ENCODE measurements at places on chromosomes 13 and 19.
A peak's percentile ranks its signal among the peaks of the same experiment; 100 is the strongest.

DNA sequence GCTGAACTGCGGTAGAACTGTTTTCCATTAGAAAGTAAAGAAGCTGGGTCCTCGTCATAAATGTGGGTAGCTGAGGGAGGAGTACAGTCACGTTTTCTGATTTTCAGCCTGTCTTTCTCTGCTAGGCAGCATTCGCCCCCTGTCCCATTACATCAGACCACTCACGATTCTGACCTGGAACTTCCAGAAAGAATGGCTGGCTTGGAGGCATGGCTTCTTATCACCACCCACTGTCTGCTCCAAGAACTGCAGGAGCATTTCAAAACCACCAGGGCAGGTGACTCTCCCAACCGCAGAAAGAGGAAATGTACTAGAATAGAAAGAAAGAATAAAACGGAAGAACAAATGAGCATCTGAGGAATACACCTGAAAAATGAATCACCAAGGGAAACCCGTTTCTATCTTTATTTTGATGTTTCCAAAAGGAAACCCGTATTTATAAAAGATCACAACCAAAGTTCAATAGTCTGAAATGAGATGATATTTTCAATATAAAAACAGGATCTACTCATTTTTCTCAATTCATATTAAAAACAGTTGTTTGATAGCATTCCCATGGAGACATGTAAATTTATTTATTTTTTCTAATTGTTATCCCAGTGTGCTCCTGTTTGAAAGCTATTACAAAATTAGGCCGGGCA is 22.1 kb upstream of the POMP start:
- DNase-seq, result peak; percentile 63

DNA sequence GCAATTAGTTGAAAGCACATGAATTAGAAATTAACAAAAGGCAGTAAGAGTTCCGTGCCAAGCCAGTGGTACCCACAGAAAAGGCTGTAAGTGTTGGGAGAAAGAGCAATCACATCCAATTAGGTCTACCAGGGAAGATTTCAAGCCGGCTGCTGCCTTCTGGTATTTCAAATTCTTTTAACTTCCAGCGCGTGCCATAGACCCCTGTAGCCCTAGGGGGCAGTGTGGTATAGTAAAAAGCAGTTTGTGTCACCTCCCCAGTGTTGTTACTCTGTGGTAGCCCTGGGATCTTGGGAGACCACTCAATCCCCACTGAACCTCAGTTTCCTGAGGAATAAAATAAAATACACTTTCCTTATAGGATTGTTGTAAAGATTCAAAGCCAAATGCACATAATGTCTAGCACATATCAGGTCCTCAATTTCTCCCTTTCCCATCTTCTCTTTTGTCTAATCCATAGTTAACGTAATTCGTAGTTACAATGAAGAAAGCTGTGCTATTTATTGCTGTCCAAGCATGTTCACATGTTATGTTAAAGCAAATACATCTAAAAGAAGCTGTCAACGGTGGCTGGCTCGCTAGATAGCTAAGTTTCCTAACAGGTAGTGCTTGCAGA is 230.2 kb downstream of the TDRD3 start:
- peak; percentile 9 for DNase-seq

DNA sequence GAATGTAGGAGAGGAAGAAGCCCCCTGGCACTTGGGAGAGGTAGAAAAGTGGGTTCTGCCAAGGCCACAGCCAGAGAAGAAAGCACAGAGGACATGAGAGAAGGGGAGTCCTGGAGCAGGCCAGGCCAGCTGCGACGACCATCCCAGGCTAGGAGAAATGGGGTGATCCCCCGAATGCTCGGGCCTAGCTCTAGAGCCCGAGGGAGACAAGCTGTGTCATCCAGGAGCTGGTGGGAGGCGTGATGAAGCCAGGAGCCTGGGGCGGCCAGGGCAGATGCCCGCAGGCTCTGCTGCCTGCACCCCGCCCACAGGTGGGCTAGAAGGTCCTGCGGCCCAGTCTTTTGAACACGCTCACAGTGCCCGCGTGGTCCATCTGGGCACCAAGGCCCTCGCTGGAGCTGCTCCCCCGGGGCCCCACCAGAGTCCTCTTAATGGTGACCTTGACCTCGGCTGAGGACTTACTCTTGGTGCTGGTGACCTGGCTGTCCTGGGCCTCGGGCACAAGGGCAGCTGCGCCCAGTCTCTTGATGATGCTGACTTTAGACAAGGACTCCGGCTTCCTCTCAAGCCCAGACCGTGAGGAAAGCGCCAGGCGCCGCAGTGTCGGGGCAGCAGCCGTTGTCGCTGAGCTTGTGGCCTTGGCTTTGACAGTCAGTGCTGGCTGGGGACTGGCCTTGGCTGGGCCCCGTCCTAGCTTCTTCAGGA is 26.5 kb downstream of the C19orf47 start:
- no peak for DNase-seq

GRCh38 chr13:106003651-106004050 is 531.8 kb downstream of the EFNB2 start:
- DNase-seq, result no peak

DNA sequence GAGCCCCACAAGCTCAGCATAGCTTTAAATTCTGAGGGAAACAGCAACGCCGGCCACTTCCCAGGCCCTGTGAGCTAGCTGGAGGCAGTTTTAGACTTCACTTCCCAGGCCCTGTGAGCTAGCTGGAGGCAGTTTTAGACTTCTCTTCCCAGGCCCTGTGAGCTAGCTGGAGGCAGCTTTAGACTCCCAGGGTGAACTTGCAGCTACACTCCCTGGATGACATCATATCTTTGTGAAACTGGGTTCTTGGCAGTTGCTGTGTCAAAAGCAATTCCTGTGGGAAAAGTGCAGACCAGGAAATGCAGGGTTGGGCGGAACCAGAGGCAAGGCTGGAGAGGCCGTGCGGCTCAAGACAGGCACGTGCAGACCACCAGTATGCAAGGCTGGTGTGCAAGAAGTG is 12.7 kb downstream of the SOX1 start:
- DNase-seq, result no peak

GRCh38 chr19:44689290-44690130 is 9.4 kb upstream of the CEACAM16 start:
- peak; percentile 21 for DNase-seq

DNA sequence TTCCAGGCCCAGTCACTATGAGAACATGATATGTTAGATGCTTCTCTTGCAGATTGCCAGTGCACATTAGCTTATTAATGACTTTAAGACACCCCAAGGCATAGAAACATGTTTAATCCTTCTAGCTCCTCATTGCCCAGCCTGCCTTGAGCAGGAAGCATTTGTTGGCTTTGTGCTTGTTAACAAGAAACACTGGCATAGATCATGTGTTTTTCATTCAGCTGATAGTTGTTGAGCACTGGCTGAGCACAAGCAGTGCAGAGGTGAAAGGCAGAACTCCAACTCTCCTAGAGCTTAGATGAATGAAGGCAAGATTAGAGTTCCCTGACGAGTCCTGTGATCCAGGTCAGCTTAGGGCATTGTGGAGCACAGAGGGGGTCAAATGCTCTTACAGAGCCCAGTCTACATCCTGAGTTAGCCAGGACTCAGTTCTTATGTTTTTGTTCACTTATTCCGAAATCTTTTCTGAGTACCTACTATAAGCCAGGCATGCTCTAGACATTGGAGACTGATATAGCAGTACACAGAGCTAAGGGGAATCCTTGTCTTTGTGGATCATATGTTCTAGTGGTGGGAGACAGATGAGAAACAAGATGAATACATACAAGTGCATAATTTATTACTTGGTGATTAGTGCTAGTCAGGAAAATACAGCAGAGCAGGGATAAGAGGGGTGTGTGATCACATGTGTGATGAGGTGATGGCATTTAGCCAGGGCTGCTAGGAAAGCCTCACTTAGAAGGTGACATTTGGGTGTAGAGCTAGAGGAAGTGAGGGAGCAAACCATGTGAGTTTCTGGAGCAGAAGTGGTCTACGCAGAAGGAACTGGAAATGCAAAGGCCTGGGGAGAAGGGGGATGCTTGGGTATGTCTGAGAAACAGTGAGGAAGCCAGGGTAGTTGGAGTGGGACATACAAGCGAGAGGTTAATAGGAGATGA is 101.2 kb downstream of the WASF3 start:
- no peak for DNase-seq
